ENCODE measurements at places on chromosomes 13 and 19.

DNA sequence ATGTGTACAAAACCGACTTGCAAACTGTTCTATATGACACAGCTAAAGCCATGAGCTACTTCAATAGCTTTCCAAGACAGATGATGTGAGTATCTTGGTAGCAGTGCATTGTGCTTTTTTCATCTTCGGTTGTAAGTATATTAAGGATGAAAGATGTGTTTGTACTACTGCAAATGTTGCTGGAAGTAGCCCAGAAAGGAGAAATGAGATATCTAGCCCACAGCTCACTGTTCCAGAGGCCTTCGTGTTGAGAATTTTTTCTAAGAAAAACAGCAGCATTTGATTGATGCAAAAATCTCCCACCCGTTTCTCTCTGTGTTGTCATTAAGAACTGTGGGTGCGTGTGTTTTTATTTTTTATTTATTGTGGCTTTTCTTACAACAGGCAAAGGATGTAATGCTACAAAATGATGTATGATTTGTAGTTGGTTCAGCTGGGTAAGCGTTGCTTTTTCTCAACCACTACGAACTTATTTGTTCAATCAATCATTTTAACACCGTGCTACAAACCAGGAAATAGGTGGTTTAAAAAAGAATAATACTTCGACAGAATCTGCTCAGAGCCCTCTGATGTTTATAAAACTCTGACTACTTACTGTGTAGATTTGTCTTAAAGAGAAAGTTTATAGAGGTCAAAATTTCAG lies 41.6 kb upstream of the RFC3 start:
- DNase-seq, result no peak

DNA sequence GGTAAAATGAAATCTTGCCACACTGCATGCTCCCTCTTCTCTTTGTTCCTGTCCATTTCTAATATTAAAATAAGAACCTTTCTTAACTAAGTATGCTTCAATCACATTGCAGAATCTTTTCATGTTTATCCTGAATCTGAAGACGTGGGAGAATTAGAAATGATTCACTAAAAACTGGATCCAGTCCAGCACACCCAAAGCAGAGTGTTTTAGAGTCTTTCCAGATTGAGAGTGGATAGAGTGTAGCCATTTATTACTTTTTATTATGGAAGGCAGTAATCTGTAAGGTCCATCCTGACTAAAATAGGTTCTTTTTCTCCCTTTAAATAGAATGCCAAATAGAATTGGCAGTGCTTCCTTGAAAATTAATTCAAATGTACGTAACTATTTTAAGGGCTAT lies 453.5 kb downstream of the TDRD3 start:
- no peak for DNase-seq

DNA sequence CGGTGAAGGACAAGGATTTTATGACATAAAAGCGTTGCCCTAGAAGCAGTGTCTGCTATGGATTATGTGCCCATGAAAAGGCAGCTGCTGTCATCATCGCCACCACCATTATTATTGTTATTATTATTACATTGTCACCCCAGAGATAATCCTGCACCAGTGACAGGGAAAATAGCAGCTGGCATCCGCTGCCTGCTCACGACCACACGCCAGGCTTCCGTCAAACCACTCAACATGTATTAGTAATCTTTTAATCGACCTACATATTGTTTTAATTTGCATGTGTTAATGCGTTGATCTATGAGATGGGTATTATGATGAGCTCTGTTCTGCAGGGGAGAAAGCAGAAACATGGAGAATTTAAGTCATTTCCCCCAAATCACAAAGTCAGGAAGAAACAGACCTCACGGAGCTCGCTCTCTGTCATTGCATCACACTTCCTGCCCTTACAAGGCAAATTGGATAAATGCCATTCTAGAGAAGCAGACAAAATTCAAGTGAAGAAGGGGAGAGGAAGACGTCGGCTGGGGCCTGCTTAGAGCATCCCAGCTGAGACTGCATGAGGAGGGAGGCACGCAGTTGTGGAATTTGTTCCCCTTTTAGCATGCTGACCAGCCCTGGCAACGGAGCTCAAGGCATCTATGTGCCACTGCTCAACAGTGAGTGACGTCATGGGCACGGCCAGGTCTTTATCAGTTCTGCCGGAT lies at the start of gene FFAR3:
FFAR3 (plus strand) TSS at position 594 of the 707 bp plus-strand sequence. CDS start 431 bp downstream, outside the sequence.
- no peak for DNase-seq

DNA sequence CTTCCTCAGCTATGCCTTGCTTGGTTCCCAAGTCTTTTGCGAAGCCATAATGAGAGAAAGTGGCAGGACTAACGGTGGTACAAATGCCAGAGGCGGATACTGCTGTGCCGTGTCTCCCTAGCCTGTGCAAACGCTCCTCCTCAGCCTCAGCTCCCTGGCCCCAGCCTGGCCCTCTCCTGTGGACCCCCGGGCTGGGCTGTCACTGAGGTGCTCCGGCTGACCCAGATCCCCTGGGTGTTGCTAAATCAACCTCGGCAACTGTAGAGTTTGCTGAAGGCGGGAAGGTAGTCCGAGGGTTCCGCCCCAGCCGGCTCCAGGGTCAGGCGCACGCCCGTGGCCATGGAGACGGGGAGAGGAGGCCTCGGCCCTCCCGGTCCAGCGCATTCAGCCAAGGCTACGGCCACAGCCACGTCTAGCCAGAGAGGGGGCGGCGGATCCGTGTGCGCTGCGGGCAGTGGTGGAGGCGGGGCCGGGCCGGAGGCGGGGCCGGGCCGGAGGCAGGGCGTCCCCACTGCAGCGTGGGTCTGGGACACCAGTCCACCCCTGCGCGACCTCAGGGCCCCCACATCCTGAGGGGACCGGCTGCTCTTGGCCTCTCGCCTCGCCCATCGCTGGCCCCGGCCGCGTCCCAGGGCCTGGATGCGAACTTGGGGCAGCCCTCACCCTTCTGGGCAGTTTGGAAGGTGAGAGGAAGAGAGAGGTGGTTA lies 16.4 kb upstream of the ZNF492 start:
- DNase-seq, result no peak

DNA sequence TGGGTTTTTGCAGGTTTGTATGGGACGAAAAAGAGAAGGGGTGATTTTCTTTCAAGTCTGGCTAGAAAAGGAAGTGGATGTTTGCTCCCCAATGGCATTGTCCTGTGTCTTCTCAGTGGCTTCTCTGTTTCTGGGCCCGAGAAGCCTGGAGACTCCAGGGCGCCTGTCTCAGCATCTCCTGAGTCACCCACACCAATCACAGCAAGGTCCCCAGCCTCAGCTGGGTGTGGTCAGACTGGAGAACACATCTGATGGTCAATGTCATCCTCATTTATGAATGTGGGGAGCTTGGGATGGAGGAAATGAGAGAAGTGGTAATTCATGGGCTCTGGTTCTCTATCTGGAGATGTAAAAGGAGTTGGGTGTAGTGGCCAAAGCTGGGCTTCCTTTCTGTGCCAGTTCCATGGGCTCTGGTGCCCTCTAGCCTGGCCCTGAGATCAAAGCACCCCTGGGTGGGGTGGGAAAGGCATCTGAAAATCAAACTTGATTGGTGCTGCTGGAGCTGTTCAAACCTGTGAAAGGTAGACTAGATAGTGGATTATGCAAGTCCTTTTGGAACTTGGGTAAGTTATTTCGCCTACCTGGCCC lies 13.4 kb downstream of the RASL11A start:
- no peak for DNase-seq

- DNase-seq, result no peak
These were observed 43.8 kb upstream of the DCUN1D2 start for GRCh38 chr13:113534236-113534860.

DNA sequence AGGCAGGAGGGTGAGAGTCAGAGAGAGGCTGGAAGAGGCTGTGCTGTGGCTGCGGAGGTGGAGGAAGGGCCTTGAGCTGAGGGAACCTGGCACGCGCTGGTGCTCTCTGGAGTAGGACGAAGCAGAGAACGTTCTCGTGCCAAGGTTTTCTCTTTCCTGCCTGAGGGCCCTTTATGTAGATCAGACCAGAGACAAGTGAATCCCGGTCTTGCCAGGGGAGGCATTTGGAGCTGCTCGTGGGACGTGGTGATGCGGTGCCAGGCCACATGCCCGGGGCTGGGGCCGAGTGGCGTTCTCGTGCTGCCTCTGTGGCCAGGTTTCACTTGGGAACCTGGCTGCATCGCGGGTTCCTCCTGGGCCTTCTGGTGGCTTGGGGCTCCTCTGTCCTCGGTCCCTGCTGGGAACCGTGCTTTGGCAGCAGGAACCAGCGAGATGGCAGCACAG lies 54.2 kb downstream of the KDM4B start:
- no peak for DNase-seq

- DNase-seq, result no peak
These were observed 18.4 kb downstream of the TMEM272 start for GRCh38 chr13:51826606-51827005.

DNA sequence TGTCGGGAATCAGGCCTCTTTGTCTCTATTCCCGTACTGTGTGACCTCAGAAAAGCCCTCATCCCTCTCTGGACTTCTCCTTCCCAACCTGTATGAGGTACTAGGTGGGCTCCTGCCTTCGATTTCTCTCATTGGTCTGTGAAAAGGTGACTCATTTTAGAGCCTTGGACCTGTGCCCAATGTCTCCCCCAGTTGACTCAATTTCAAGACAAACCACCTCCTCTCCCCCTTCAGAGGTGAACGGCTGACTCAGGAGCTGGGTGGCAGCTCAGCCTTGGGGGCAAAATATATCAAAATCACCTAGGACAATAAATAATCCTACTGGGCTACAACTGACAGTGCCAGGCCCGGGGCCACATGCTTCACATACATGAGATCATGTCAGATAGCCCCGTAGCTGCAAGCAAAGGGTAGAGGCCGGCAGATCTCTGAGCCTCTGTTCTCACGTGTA lies 630 bp downstream of the COQ8B start:
- DNase-seq, result peak; percentile 70

DNA sequence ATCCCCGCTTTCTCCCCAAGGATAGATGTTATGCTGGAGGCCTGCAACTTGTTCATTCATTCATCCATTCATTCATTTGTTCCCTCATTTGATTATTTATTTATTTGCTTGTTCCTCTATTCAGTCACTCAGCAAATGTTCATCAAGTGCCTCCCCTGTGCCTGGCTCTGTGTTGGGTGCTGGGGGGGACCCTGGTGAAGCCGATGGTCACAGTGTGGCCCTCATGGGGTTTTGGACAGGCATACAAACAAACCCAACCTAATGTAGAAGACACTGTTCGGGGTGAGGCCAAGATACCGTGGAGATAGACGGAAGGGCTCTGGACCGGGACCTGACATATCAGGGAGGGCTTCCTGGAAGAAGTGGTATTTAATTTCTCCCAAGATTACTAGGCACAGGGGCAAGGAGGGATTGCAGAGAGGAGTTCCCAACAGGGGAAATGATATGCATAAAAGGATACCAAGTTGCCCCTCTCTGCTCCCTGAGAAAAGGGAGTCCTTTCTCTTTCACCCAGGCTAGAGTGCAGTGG lies 58.1 kb downstream of the ZNF536 start:
- no peak for DNase-seq

- no peak for DNase-seq
These were observed 41.9 kb downstream of the EPSTI1 start for GRCh38 chr13:42950181-42950580.

- no peak for DNase-seq
These were observed 320.1 kb downstream of the ZNF536 start for GRCh38 chr19:30692181-30692811.

- no peak for DNase-seq
These were observed 113.9 kb upstream of the IRS2 start for GRCh38 chr13:109900320-109900719.

DNA sequence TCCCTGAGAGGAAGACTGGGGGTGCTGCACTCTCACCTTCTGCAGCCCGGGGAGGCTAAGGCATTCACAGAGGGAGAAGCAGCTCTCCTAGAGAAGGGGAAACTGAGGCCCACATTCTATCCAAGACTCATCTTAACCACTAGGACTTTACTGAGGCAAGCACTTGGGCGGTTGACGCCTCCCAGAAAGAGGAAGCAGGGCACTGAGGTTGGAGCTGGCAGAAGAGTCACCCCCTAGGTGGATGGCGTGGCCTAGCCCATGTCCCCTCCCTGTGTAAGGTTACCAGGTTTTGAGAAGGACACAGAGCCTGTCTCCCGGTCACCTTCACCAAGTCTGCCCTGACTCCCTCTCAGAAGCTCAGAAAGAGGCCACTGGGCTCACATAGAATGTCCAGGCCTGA lies 2.7 kb downstream of the S1PR2 start:
- DNase-seq, result no peak

DNA sequence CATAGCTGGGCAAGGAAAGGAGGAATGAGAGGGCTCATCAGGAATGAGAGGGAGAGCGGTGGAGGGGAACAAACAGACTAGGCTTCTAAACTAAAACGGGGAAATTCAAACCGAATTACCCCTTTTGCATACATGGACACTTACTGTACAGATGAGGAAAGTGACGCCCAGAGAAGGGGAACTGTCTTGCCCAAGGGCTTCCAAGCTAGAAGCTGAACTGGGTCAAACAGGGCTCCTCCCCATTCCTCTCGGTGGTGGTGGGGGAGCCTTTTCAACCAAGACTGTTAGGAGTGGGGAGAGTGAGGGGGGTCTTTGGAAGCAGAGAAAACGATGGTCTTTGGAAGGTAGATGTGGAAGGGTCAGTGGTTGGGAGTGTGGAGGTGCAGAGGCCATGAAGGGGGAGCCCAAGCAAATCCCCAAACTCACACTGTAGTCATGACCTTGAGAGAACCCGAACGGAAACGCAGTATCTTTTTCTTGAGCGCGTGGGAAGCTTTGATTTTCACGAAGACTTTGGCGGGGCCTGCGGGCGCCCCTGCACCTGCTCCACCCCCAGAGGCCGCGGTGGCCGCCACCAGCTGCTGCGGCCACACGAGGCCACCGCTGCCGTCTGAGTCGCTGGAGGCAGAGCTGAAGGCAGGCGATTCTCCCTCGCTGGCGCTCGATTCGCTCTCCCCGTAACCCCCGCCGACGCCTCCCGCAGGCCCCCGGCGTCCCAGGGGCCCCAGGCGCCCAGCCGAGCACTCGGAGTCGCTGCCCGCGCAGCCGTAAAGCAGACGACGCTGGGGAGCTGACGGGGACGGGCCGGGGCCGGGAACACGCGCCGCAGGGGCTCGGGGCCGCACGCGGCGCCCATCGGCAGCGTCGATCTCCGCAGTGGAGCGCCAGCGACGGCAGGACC lies 12.3 kb upstream of the GNG8 start:
- no peak for DNase-seq

GRCh38 chr19:39078436-39079200 lies 5.5 kb upstream of the ACP7 start:
- no peak for DNase-seq

- no peak for DNase-seq
These were observed 16.7 kb upstream of the MBNL2 start for GRCh38 chr13:97205465-97205864.

GRCh38 chr19:2432131-2432848 lies 4.9 kb upstream of the TIMM13 start:
- no peak for DNase-seq

- DNase-seq, result no peak
These were observed 210.0 kb downstream of the IRS2 start for GRCh38 chr13:109576331-109576813.
